ENCODE measurements at places on chromosomes 2 and 18.

GRCh38 chr18:57435846-57436190 lies 644 bp downstream of the ONECUT2 start:
- DNase-seq, result peak; percentile 24

DNA sequence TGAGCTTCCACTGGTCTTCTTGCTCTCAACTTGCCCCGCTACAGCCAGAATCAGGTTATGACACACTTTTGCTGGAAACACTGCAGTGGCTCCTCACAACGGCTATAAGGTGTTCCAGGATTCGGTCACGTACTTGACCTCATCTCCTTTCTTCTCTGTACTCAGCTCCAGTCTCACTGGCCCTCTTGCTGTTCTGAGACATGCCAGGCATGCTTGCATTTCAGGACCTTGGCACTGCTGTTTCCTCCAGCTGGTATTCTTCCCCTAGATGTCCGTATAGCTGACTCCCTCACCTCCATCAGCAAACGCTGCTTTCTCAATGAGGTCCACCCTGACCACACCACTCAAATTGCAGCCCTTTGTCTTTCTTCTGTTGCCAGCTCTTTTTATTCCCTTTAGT lies 31.9 kb upstream of the C1GALT1C1L start:
- no peak for DNase-seq

DNA sequence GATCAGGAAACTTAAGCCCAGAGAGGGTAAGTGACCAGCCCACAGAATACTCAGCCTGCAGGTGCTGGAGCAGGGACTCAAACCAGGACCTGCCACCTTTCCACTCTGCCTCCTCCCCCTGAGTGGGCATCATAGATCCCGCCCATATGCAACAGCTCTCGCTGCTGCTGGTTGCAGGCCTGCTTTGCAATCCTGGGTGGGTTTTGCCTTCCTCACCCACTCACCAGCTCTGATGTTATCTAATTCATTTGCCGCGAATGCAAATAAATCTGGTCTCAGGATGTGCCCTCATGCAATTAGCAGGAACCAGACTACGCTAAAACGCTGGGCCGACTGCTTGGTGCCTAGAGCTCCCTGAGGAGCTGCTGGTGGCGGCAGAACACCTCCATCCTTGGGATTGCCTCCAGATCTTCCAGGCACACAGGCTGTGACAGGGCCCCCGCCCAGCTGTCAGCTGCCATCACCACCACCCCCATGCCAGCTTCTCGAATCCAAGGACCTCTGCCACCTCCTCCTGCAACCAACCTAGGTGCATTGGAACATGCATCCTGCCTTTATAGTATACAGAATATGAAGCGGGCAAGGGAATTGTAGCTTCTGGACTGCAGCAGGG lies 28.8 kb downstream of the CNGA3 start:
- no peak for DNase-seq

DNA sequence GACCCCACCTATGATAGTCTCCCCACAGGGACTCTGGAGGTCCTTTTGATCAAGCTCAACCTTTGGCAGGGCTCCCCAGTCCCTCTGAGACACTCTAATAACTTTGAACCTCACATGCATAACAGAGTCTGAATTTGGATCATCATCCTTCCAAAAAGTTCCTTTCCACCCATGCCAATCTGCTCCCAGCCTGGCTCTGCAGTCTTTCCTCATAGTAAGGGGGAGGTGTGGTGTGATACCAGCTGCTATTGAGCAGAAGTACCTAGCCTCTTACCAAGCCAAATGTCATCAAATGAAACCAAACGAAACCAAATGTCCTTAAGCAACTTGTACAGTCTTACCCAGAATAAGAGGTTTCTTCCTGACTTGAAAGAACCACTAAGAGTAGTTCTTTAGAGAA lies 36.5 kb downstream of the DTNA start:
- DNase-seq, result no peak

GRCh38 chr2:40273734-40274182 lies 178.1 kb downstream of the SLC8A1 start:
- no peak for DNase-seq

GRCh38 chr2:226638576-226638975 lies 161.0 kb downstream of the IRS1 start:
- DNase-seq, result no peak

- no peak for DNase-seq
Measured at GRCh38 chr18:22643731-22644130, 226.0 kb upstream of the CTAGE1 start.

- no peak for DNase-seq
Measured at GRCh38 chr2:75592030-75592429, 31.3 kb upstream of the EVA1A start.

GRCh38 chr2:240769096-240769495 lies 50.9 kb downstream of the KIF1A start:
- DNase-seq, result no peak
